Cardiac muscle cell (in vitro differentiated cells and primary cell): ENCODE measurements at places on chromosomes 3 and 15. TPM values are rescaled to one million over a fixed set of nuclear protein-coding genes. Genes with fewer than 3 reads are reported as not detected.

DNA sequence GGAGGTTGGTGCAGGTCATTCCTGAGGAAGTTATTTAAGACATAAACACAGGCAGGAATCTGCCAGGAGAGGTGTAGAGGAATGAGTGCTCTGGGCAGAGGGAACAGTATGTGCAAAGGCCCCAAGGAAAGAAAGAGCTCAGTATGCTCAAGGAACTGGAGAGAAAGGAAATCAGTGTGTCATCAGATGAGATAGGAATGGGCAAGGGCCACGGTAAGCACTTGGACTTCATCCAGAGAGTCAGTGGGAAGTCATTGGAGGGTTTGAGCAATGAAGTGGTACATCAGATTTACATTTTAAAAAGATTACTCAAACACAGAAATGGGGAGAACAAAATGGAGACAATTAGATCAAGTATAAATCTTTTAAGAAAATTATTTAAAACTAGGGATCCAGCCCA is 272.2 kb downstream of the ADAMTSL3 start:
- peak; percentile 18 for DNase-seq

The SAMD7 gene
- polyA plus RNA-seq: not detected in 2 replicates

- no peak for DNase-seq
Measured at GRCh38 chr15:26928051-26928450, 42.9 kb upstream of the GABRG3 start.

DNA sequence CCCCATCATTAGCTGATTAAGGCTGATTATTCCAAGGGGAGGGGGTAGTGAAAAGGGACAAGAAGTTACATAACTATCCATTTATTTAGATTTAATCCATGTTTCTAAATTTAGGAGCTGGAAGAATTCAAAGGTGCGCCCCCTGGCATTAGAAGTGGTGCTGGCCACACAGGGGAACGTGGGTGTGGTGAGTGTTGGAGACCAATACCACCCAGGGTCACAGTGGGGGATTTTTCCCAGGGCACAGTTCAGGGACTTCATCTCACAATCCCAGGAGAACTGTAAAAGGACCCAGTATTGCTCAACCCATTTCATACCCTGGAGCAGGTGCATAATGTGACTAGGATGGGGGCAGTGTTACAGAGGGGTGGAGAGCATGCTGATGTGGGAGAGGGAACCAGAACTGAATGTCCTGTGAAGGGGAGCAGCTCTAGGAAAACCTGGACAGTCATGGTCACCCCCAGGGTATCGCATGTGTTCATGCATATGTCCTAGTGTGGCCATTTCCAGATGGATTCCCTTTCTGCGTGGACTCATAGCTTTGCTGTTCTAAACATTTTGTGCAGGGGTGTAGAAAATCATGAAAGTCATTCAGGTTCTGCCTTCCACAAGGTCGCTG is 110.3 kb downstream of the LSM3 start:
- no peak for DNase-seq

DNA sequence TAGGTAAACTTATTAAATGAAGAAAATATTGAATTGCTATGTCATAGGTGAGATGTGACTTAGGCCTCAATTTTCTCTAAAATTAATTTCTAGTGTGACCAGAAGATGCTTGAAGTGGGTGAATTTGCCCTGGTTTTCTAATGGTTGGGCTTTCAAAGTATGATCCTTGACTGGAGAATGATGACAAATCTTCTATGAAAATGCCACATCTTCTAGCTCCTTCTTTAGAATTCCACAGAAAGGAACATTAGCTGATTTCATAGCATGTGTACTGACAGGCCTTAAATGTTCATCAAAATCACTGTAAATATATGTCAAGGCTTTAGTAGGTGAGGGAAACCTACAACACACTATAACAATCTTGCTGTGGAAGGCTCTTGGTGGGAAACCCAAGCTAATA is 8.9 kb downstream of the ABI3BP start:
- DNase-seq: no peak

GRCh38 chr15:52651114-52651513 is 28.1 kb downstream of the ATOSA start:
- no peak for DNase-seq

DNA sequence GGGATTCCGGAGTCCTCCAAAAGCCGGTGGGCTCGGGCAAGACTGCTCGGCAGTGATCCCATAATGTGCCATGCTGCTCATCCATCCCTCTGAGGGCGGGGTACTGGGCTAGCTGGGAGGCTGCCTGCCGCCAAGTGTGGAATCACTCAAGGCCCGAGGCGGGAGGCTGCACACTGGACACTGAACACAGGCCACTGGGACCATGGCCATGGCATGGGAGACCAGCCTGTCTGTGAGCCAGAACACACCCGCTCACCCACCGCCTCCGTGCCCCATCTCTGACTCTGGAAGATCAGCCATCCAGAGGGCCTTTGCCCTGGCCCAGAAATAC is 1.4 kb downstream of the C3orf22 start:
- no peak for DNase-seq

- no peak for DNase-seq
Measured at GRCh38 chr3:61964566-61964965, 403.2 kb downstream of the PTPRG start.

The SLC9C1 gene
- 0.12 and 0.22 TPM in 2 replicates for polyA plus RNA-seq

GRCh38 chr3:111785034-111785433 is 74.0 kb upstream of the PHLDB2 start:
- peak; percentile 42 for DNase-seq

The ATP8B4 gene
- polyA plus RNA-seq: 0.12 and 0.15 TPM in 2 replicates

DNA sequence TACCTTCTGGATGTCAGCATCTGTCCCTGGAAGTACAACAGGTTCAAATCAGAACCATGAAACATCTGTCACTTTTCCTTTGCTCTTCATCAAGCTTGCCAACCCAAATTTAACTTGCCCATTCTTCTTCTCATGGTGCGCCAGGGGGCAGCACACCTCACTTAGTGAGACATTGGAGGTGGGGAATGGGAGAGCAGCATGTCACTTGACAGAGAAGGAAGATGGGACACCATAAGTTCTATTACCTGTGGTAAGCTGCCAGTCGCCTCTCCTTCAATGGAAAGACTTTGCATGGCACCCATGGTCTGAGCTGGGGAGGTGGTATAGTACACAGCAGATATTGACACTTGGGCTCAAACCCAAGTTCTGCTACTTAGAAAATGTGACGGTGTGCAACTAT is 2.9 kb downstream of the SCN5A start:
- peak; percentile 54 for DNase-seq

The CACNA2D3 gene
- 0.59 and 1.7 TPM in 2 replicates for polyA plus RNA-seq

The MAPKAPK3 gene
- polyA plus RNA-seq: 77.3 and 94.2 TPM in 2 replicates

DNA sequence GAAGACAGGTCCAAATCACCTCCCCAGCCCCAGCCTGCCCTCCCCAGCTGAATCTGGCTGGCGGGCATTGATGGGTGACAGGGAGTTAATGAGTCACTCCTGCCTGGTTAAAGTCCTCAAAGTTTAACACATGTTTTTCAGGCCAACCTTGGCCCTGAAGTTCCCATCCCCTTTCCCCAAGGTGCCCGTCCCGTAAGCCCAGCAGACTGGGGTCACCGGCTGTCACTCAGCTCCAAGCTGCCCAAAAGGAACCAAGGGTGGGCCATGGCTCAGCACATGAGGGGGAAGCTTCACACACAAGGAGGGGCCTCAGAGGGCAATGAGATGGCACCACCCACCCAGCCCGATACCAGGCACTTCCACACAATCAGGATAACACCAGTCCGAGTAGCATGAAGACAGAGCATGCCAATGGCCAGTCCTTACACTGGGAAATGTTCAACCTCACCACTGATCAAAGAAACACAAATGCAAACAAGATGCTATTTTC is 10.2 kb upstream of the KLF15 start:
- DNase-seq: no peak
